ENCODE measurements at places on chromosomes 6 and 20.

DNA sequence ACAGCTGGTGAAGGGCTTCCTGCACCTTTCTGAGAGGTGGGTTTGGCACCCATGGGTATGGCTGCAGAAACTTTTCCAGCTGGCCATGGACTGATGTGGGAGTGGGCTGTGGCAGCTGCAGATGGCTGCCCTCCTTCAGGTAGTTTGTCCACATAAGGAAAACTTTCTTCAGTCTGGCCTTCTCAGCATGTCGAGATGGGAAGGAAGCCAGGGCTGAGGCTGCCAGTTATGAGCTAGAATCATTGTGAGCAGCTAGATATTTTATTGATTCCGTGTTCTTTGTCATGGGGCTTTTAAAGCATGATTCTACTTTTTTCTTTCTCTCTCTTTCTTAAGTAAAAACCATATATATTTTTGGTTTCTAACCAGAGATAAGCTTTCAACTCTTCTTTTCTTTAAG, 16.6 kb downstream of the NKX2-4 start:
- DNase-seq, result no peak

- DNase-seq, result no peak
These were observed 116.4 kb upstream of the RIPOR2 start for GRCh38 chr6:25052181-25052580.

GRCh38 chr6:130215526-130215925, 7.2 kb downstream of the SAMD3 start:
- DNase-seq, result no peak

GRCh38 chr6:113630738-113631535, 226.2 kb upstream of the MARCKS start:
- peak; percentile 36 for DNase-seq

DNA sequence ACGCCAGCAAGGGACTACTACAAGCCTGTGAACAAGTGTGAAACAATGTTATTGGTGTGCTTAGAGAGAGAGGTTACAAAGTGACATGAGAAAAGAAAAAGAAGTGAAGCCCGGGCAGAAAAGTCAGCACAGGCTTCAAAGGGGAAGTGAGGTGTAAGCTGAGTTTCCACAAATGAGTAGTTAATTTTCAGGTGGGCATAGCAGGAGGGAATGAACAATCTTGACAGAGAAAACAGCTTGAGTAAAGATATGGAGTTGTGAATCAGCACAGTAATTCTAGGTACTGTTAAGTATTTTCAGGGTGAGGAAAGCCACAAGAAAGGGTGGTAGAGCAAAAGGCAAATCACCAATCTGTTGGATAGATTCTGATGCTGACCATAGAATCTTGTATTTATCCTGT, 4.3 kb downstream of the KCNQ5 start:
- DNase-seq, result no peak

GRCh38 chr6:1526398-1527072, 83.2 kb upstream of the FOXC1 start:
- DNase-seq, result no peak

GRCh38 chr6:116271149-116271708, 8.5 kb downstream of the TSPYL1 start:
- DNase-seq, result no peak

DNA sequence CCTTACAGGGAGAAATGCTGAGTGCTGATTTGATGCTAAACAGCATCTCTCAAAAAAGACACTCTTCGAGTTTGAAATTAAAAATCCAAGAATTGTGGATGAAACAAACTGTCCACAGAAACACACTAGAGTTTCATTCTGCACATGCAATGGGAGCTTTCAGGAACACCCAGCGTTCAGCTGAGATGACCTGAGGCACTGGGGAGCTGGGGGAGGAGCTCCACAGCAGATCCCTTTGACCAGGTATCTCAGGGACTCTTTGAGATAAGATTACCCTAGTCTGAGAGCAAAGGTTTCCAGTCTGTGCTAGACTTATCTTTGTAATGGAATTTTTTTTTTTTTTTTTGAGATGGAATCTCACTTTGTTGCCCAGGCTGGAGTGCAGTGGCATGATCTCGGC, 70.8 kb upstream of the AGPAT4 start:
- no peak for DNase-seq

DNA sequence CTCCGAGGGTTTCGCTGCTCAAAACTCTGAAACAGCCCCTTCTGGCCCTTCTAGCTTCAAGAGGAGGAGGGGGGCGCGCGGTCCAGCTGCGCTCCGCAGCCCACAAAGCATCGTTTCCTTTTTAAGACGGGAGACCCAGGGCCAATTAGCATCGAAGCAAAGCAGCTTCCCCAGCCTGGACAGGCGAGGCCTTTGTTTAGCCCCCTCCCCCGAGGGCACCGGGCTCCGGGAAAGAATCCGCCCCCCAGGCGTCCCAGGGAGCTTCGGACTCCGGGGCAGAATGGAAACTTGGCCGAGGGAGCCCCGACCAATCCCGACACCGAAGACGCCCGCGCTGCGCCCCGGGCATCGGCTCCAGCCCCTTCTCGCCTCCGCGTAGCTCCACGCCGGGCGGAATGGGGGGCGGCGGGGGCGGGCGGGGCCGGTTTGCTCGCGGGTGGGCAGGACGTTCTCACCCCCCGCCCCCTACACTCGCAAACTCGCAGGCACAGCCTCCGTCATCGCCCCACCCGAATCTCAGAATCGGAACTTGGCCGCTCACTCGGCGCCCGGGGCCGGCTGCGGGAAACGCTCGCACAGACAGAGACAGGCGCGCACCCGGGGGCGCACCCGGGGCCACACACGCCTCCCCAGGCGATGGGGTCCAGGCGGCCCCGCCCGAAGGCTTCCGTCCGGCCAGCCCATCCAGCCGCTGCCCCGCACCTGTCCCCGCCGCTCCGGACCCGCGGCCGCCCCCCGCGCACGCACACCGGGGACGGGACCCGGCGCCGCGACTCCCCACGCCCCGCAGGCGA, 628 bp downstream of the NKAIN4 start:
- no peak for DNase-seq

GRCh38 chr6:183668-184067, 108.6 kb upstream of the DUSP22 start:
- no peak for DNase-seq

GRCh38 chr6:44068607-44069296, 58.5 kb downstream of the MRPL14 start:
- DNase-seq, result no peak

- peak; percentile 75 for DNase-seq
These were observed 413 bp downstream of the PTPRA start for GRCh38 chr20:2873747-2874041.

- DNase-seq, result no peak
These were observed 668.4 kb downstream of the C6orf118 start for GRCh38 chr6:164640956-164641355.

DNA sequence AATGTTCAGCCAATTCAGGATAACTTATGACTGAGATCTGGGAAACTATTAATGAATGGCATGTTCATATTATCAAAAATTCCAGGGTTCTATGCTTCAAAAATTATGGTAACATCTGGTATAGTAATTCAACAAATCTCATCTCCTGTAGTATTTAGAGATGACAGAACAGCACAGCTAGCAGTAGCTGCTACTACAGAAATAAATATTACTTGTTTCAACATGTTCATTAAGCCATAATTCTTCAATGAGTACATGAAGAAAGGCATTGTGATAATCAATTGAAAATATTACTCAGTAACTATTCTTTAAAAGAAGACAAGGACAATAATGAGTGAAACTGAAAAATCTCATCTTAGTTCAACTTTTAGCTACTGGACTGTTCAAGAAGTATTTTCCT, 66.8 kb downstream of the ATG5 start:
- DNase-seq, result no peak

- DNase-seq, result no peak
These were observed 20.7 kb downstream of the LRRC1 start for GRCh38 chr6:53815381-53816119.

DNA sequence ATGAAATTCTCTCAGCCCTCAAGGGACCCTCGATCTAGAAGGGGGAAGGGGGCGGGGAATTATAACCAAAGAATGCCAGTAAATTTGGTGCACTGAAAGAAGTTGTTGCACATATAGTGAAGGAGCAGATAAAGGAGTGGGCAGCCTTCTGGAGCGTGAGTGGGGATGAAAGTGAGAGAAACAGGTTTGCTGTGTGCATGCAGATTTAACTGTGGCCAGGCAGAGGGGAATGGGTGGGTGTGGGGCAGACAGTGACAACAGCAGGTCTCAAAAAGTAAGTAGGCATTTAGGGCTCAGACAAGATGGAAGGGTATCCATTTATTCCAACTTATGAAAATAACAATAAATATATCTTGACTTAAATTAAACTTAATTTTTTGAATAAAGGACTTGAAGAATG, 149.1 kb downstream of the KCNQ5 start:
- DNase-seq, result no peak

- DNase-seq, result no peak
These were observed 191.0 kb downstream of the TBXT start for GRCh38 chr6:165976684-165977083.

- DNase-seq, result no peak
These were observed 56.1 kb upstream of the NKAIN2 start for GRCh38 chr6:123747515-123747914.

- DNase-seq, result no peak
These were observed 229.5 kb upstream of the RNF24 start for GRCh38 chr20:4244700-4245485.

- DNase-seq, result no peak
These were observed 125.1 kb downstream of the ZNF217 start for GRCh38 chr20:53468587-53468986.

DNA sequence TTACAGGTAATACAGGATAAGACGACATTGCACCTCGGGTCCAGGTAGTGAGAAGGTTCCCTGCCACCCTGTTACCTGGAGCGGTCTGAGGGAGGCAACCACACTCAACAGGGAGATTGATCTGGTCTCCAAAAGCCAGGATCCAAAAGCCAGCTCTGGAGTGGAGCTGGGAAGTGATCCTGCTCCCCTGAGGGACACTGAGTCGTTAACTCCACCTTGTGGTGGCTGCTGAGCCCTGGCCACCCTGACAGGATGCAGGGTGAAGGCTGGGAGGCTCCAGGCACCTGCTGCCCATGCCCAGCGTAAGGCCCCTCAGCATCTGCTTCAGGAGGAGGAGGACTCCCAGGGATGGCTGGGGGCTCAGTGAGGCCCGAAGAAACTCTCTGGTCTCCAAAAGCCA, 38.7 kb upstream of the SLC22A2 start:
- no peak for DNase-seq

GRCh38 chr20:13687815-13688214, 49.1 kb upstream of the TASP1 start:
- DNase-seq, result no peak

DNA sequence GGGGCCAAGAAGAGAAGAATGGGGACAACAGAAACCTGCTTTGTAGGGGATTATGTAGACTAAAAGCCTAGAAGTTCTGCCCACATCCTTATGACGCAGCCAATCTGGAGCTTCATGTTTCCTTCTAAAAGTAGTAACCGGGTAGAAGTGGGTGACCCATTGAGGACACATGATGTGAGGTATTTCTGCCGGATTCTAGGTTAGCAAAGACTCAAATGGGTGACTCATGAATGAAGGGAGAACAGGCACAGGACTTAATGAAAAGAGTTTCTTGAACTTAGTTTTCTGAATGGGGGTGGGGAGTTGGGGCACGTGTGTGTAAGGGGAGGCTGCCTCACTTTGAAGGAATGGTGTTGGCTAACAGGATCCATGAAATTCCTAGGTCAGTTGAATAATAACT, 68.8 kb downstream of the CDS2 start:
- DNase-seq, result no peak

- no peak for DNase-seq
These were observed 578.7 kb downstream of the MAFB start for GRCh38 chr20:40110311-40110831.

DNA sequence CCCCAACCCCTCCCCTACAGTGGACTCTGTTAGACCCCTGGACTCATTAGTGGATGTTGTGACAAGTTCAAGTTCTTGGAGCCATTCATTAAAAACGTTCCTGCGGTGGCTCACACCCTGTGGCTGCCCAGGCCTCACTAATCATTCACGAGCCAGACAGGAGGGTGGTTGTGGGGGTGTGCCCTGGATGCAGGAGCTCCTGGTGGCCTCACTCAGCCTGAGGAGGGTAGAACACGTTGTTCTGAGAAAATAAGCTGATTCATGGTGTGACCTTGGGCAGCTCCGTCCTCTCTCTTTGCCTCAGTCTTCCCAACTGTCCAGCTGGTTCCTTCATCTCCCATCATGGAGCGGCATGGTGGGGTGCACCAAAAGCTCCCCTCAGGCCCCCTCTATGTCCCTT, 16.7 kb downstream of the SLC13A3 start:
- DNase-seq, result no peak

GRCh38 chr6:112343390-112343789, 3.7 kb upstream of the RFPL4B start:
- DNase-seq, result no peak

DNA sequence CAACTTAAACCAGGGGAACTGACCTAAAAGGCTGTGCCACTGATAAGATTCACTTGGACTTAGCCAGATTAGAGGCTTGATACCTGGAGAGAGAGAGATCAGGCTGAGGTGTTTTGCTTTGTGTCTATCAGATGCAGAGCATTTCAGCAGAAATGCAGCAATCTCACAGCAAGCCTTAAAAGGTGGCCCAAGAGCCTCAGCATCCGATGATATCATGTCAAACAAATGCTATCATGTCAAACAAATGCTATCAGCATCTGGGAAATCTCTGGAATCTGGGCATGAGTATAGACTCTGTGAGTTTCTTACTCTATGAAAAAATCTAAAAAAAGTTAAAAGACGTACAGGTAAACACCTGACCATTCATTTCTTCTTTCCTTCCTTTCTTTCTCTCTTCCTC, 718.9 kb downstream of the EYS start:
- DNase-seq, result no peak

- DNase-seq, result no peak
These were observed 170.2 kb downstream of the SLC24A3 start for GRCh38 chr20:19382386-19383340.

GRCh38 chr6:118667988-118668387, 16.6 kb upstream of the CEP85L start:
- DNase-seq, result no peak

- peak; percentile 56 for DNase-seq
These were observed 122.8 kb downstream of the INSM1 start for GRCh38 chr20:20490673-20491072.

DNA sequence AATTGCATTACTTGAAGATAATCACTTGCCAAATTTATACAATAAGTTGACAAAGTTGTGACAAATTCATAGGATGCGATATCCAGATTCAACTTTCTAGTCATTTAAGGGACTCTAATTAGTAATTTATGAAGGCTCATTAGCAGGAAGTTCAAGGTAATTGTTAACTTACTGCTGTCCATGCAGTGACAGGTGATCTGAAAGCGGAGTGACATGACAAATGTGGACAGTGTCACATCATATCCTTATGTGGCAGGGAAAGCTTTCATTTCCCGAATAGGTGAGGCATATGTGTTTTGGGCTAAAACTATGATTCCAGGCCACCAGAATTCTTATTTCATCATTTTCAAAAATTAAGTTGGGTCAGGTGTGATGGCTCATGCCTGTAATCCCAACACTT, 115.9 kb upstream of the BMP2 start:
- DNase-seq, result no peak

GRCh38 chr6:147384737-147385710, 123.5 kb upstream of the SAMD5 start:
- DNase-seq, result no peak

- DNase-seq, result no peak
These were observed 179.7 kb upstream of the SHLD1 start for GRCh38 chr20:5570452-5570851.

GRCh38 chr6:17169711-17170110, 67.9 kb downstream of the STMND1 start:
- no peak for DNase-seq
